Stimulated activated CD4-positive, alpha-beta T cell treated with anti-CD3 and anti-CD28 coated beads, Interleukin-15, amount 100 ng/mL, for 1 hour (primary cell): ENCODE measurements at places on chromosomes 2 and 18.

- no peak for DNase-seq
These were observed 162.0 kb downstream of the CAPN13 start for GRCh38 chr2:30645081-30645744.

GRCh38 chr2:73089270-73090030, 17.9 kb upstream of the SFXN5 start:
- DNase-seq, result no peak

DNA sequence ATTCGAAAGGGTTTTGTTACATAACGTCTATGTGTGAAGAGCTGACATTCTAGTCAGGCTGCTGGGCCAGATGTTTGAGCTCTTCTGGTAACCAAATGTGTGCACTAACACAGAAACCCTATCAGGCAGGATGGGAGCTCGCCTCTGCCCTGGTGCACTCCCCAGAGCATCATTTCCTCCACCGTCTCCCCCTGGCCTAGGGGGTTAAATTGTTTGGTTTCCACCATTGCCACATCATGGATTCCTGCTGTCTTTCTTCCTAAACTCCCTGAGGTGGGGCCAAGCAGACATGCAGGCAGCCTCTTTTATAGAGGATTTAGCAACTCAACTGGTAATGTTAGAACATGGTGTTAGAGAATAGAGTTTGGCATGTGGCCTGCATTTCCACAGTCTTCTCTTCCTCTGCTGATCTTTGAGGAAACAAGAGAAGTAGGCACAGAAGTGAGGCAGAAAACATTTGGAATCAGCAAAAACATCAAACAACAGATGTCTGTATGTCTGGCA, 87.3 kb downstream of the ANTXR1 start:
- DNase-seq, result no peak

DNA sequence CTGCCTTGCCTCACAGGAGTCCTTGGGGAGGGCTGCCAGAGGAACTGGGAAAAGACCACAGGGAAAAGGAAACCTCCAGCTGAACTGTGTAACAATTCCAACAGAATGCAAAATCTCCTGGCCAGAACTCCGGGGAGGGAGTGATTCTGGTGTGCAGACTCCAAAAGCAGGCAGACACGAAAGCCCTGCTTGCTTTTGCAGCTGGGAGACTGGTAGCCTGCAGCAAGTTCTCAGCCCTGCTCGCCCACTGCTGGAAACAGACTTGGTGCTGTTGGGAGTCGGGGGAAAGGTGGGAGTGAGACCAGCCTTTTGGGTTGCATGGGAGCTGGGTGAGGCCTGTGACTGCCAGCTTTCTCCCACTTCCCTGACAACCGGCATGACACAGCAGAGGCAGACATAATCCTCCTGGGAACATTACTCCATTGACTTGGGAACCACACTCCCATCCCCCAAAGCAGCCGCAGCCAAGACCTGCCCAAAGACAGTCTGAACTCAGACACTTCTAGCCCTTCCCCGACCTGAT, 26.0 kb upstream of the NMI start:
- no peak for DNase-seq

DNA sequence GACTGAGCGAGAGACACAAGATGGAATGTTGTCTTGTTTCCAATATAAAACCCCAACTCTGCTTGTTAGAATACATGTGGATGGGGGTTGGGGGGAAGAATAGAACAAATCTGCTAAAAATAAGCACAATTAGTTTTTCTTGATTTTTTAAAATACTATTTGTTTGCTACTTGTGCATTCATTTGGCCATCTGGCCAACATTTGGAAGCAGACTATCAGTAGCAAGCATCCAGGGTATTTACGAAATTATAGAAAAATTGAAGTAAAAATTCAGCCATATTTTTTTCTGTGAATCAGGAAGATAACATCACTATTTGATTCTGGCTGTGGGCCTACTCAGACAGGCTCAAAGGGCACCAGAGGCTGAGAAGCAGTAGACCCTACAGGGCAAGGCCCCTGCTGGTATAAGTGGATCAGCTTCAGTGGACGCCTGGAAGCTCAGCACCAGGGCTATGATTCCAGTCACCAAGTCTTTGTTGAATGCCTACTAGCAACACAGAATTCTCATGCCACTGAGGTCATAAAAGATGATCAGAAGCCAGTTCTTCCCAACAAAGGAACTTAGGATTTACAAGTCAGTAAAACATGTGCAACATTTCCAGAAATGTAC, 133.9 kb downstream of the CCBE1 start:
- no peak for DNase-seq

DNA sequence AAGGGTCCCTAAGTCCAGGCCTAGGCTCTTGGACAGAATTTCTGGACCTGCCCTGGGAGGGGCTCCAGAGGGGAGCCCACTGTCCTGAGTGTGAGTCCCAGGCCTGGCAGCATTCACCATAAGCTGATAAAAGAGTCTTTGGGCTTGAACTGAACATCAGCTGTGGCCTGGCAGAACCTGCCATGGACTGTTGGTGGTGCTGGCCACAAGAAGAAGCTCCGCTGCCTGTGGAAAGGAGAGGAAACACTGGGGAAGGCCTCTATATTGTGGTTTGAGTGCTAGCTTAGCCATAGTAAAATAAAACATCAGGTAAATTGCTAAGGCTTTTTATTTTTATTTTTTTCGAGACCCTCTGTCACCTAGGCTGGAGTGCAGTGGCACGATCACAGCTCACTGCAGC, 20.9 kb upstream of the BAZ2B start:
- DNase-seq, result no peak

DNA sequence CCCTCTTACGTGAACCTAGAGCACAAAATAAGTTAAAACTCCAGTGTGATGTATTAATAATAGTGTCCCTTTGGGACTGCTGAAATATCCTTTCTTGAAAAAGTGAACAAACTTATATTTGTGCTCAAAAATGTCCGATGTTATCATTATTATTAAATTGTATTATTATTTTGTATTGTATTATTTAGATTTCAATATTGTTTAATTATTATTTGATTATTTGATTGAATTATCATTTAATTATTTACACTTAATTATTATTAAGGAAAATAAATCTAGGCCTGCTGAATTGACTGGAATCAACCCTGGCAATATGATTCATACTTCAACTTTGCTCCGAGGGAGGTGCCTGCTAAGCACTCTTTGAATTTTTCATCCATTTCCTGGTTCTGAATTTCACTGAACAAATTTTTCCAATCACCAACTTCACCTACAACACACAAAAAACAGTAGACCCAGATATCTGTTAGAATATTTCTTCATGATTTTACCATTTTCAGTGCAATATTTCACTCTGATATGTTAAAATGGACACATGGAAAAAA, 10.9 kb upstream of the EIF2AK2 start:
- DNase-seq, result no peak

- no peak for DNase-seq
These were observed 250.7 kb downstream of the ARHGAP15 start for GRCh38 chr2:143379955-143380354.

- DNase-seq, result peak; percentile 22
These were observed 96.2 kb downstream of the CABLES1 start for GRCh38 chr18:23231340-23232021.

DNA sequence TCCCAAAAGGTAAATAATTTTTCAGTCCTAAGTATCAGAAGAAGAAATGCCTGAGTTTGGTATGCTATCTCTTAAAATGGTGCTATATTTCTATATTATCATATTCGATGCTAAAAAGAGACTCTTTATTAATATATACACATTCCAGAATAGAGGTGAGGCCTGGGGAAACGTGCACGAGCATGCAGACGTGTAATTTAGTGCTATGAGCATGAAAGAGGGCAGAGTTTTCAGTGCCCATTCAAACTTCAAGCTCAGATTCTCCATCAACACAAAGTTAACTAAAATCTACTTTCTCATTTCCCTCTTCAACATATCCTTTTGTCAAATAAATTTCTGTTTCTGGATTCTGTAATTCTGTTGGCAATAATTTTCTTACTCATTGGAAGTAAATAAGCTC, 5.7 kb upstream of the COBLL1 start:
- no peak for DNase-seq

DNA sequence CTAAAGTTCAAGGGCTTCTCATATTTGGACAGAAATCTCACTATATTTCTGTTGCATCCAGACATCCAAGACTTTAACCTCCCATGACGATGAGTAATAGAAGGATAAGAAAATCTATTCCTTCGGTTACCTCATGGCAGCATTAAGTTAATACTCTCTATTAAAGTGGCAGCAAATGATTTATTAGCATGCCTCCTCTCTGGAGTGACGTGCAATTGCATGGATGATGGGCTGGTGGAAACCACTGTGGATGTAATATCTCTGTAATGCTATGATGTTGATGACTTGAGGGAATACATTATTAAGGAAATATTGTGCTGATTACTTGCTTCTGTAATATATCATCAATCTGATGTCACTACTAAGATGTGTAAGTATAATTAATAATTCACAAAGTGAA, 336.8 kb downstream of the DSEL start:
- no peak for DNase-seq

DNA sequence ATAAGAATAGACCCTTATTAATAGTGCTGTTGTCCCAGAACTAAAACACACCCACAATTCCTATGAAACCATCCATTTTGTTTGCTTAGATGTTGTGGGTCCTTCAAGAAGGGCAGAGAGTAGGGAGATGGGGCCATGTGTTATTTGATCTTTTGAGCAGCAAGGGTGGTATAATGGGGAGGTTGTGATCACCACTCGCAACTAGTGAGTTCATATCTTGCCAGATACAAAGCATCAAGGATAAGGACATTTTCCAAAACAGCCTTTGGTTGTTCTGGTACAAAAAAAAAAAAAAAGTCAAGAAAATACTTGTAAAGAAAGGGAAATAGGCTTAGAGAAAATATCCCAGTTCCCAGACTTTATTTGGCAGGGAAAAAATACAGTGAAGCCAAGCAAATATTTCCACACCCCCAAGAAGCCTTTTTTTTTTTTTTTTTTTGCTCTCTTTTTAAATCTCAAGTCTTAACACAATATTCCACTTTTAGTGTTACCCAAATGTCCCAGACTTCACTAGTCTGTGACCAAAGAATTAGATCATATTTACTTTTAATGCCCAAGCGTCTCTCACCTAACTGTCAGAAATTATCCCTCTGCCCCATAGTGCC, 54.1 kb downstream of the ANTXR1 start:
- no peak for DNase-seq
